GM04503 (cell line): ENCODE measurements at places on chromosomes 11 and 22.

DNA sequence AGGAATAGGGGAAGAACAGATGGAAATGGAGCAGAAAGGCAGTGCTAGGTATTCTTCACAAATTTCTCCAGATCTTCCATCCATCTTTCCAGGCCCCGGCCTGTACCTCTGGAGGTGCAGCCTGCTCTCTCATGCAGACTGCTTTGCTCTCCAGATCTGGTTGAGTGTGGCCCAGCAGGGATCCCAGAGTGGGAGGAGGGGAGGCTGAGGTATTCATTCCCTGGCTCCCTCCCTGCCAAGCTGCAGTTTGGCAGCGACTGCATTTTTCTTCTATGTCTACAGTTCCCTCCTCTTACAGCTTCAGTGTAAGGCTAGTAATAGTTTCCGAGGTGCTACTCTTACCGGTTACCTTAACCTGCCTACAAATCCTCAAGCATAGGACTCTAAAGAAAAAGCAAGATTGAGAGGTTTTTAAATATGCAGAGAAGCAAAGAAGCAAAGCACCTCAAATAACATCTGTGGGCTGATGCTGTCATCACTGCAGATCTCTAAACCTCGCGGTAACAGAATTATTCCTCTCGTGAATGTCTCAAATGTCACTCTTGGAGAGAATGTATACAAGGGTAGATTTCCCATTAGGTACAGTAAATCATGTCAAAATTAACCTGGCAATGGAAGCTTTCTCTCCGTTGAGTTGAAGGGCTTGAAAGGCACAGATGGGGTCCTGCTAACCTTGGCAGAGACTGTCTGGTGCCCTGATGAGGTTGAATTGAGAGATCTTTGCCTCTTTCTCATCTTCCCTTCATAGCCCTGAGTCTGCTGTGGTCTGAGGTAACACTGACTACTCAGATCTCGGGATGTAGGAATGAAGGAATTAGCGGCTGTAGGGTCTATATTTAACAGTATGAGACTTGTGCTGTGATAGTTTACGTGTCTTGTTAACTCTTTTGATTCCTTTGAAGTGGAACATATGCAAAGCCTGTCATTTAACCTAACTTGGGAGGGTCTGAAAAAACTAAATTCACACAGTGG lies 297.9 kb upstream of the C11orf87 start:
- peak; percentile 7 for DNase-seq

- DNase-seq = no peak
Measured at GRCh38 chr11:58905011-58905720, 34.1 kb upstream of the GLYATL1 start.

- no peak for DNase-seq
Measured at GRCh38 chr11:3018596-3018995, 26.5 kb upstream of the NAP1L4 start.

DNA sequence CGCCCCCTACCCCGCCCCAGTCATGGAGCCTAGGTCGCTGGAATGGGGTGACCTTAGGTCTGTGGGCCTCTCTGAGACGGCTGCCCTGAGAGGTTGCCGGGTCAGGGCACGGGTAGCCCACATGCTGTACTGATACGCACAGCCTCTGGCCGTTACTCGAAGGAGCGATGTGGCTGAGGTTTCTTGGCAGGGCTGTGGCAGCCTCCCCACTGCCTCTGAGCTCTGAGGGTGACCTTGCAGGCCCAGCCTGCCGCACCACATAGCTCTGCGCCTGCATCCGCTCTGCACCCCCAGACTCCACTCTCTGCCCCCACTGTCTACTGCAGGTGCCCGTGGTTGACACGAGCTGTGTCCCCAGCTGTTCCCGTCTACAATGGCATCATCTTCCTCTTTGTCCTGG lies 7.3 kb downstream of the ZDHHC8 start:
- DNase-seq = no peak

DNA sequence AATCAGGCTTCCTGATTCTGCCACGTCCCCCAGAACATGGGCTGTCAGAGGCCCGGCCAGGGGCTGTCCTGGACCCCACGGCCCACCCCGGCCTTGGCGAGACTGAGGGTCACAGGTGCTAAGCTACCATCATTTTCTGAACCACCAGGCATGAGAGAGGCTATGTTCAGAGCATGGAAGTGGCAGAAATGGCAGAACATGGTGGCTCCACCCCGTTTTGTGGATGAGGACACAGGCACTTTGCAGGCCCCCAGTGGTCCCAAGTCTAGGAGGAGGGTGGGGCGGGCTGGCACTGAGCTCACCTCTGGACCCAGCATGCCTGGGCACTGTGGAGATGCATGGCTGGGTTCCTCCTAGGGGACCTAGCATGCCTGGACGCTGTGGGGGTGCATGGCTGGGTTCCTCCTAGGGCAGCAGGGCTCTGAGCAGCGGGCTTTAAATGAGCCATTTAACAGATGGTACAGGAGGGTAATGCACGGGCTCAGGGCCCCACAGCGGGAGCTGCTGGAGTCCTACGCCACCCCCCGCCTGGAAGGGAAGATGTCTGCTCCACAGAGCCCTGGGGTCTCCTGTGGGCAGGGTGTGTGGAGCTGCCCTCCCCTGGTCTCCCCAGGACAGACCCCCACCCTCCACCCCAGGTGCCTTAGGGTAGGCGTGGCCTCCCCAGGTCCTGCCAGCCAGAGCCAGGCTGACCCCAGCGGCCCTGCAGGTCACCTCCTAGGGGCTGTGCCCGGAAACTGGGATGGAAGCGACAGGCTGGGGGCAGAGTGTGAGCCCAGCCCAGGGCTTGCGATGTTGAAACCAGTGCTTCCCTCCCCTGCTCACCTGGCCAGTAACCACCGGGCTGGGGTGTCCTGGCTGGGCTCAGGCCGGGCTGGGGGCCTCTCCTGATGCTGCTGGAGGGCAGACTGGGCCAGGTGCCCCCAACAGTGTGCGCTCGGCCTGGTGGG lies 6.1 kb upstream of the MUC5AC start:
- no peak for DNase-seq

DNA sequence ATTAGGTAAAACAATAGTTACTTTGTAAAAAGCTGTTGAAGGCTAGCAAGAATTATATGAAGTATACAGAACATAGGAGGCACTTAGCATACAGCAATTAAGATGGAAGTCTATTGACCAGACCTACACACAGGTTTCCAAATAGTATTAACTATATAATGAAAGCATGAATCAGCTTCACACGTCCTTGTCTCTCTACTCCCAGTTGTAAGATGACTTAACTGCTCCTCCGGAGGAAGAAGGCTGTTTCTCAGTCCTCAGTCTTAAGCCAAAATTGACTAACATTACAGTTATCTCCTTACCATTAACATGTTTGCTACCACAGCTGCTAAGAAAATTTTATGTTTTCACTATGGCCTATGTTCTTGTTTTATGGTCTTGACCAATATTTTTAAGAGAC lies 24.7 kb downstream of the SIK3 start:
- DNase-seq = no peak

- no peak for DNase-seq
Measured at GRCh38 chr22:47583959-47584562, 821.6 kb downstream of the TBC1D22A start.

DNA sequence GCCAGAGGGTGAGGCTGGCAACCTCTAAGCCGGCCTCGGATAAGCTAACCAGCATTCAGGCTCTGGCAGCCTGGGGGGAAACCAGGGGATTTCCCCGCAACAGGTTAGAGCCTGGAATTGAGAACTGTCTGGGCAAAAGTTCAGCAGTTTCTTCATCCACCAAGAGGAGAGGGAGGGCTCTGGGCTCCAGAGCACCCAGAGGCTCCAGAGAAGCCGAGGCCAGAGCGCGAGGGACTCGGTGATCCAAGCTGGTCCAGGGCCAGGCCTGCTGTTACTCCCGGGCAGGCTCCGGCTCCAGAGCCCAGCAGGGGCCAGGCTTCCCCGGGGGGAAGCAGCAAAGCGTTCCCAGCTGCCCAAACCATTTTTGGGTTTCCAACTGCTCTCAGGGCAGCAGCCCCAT lies 13.3 kb upstream of the SH3BP1 start:
- DNase-seq = no peak

GRCh38 chr22:31937341-31937740 lies 7.0 kb upstream of the YWHAH start:
- DNase-seq = no peak

- DNase-seq = no peak
Measured at GRCh38 chr11:12723421-12724300, 49.4 kb downstream of the TEAD1 start.
